ENCODE measurements at places on chromosomes 11 and 22.

GRCh38 chr11:28659716-28660348, 551.6 kb downstream of the METTL15 start:
- DNase-seq, result no peak

DNA sequence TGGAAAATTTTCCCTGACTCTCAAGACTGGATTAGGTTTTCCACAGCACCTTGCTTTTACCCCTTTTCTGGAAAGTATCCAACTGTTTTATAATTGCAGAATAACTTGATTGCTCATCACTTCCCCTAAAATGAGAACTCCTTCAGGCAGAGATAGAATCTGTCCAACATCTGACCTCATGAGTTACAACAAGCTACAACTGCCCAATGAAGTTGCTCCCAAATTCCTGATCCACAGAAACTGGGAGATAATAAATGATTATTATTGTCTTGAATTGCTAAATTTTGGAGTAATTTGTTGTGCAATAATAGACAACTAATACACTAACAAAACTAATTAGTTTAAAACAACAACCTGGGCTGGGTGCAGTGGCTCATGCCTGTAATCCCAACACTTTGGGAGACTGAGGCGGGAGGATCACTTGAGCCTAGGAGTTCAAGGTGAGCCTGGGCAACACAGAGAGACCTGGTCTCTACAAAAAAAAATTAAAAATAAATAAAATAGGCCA, 10.0 kb upstream of the CCDC83 start:
- DNase-seq, result no peak

DNA sequence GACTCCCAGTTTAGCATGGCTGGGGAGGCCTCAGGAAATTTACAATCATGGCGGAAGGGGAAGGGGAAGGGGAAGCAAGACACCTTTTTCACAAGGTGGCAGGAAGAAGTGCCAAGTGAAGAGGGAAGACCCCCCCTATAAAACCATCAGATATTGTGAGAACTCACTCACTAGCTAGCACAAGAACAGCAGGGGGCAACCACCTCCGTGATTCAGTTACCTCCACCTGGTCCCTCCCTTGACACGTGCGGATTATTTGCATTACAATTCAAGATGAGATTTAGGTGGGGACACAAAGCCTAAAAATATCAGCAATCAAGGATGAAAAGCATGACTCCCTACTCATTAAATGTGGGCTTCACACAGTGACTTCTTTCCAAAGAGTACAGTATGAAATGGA, 155.0 kb upstream of the CCDC90B start:
- DNase-seq, result no peak

- DNase-seq, result no peak
Measured at GRCh38 chr11:100072131-100072530, 615.0 kb upstream of the ARHGAP42 start.

- DNase-seq, result no peak
Measured at GRCh38 chr11:77080643-77081210, 14.0 kb downstream of the CAPN5 start.

- no peak for DNase-seq
Measured at GRCh38 chr22:24161485-24161884, 19.8 kb upstream of the SUSD2 start.

- no peak for DNase-seq
Measured at GRCh38 chr11:79097246-79097875, 343.5 kb downstream of the TENM4 start.

DNA sequence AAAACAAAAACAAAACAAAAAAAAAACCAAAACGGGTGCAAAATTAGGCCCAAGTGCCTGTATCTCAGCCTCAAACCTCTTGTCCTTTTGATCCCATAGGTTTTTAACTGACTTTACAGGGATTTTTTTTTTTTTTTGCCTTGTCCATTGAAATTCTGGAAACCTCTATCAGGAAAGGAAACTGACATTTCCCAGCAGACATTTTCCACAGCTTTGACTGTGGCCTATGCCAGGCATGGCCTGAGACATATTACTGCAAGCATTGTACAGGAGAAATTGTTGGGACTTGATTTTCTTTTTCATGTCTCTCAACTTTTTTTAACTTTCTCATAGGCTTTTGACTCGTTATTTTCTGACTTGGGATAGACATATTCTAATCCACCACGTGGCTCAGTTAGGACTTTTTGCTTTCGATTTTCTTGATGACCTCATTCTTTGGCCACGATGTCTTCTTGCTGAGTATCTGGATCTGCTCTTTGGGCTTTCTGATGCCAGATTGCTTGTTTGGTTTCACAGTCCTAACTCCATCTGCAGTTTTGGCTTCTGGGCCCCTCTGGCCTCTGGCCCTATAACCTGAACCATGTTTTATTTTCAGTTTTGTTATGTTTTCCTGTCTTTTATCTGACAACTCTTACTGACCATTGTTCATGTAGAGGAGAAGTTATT, 336.1 kb upstream of the C11orf87 start:
- no peak for DNase-seq

- DNase-seq, result no peak
Measured at GRCh38 chr22:28002863-28003565, 84.0 kb upstream of the PITPNB start.

All from NCI-H187 (cell line).